T follicular helper cell (primary cell): ENCODE measurements at places on chromosomes 1 and 21.

DNA sequence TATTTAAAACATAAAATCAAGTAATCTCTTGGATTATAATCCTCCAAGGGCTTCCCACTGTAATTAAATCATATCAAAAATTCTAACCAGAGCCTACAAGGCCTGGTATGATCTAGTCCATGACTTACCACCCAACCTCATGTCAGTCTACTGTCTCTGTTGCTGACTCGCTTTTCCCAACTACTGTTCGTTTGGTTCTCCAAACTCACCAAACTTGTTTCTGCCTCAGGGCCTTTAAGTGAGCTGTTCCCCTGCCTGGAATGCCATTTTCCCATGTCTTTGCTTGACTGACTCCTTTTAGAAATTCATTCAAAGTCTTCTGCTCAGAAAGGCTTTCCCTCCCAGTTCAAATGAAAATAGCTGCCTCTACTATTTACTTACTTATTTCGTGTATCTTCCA lies 95.9 kb downstream of the ZC3H11B start:
- DNase-seq, result no peak

DNA sequence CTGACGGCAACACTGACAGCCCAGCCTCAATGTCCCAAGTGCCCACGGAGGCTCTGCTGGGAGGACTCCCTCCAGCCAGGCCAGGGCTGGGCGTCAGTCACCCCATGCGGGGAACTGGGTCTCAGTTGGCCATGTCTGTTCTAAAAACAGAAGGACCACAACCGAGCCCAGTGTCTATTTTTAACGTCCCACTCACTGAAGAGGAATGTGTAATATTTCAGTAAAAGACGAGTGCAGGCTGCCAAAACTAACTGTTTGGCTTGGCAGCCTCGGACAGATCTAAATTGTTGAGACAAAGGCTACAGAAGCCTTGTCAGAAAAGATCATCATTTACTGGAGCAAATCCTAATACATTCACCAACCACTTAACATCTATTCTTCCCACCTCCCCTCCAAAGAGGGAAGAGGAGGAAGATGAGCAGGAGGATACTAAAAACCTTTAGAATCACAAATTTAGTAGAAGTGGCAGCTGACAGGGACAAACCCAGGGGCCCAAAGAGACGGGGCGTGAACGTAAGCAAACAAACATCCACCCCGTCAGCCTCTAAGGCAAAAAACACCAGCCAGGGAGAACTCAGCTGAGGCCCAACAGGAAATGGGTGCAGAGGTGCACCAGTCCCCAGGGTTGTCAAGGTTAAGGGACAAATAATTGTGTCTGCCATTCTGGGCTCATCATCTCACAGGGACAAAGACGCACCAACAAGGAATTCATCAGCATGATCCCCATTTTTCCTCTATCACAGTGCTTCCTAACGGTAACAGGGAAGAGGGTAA lies 18.7 kb downstream of the C1orf198 start:
- DNase-seq, result no peak

DNA sequence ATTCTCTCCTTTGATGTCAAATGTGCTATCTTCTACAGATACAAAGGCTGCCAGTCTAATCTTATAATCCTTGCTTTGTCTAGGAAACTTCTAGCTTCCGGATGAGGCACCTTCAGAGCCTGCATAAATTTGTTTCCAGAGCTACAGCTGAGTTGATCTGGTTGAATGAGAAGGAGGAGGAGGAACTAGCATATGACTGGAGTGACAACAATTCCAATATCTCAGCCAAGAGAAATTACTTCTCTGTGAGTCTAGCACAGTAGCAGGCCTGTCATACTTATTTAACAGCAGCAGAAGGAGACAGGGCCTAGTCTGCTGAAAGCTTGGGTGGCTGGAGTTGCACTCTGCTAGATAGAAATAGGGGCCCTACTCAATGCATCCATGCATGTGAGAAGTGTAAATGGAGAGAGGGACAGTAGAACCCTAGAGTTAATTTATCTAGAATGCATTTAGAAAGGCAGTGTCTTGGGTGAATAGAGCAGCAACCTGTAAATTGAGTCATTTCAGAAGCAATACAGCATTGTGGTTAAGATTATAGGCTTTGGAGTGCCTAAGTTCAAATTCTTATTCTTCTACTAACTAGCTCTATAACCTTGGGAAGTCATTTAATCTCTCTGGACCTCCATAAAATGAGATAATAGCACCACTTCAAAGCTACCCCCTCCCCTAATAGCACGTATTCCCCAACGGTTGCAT lies 89.0 kb downstream of the MACF1 start:
- no peak for DNase-seq

DNA sequence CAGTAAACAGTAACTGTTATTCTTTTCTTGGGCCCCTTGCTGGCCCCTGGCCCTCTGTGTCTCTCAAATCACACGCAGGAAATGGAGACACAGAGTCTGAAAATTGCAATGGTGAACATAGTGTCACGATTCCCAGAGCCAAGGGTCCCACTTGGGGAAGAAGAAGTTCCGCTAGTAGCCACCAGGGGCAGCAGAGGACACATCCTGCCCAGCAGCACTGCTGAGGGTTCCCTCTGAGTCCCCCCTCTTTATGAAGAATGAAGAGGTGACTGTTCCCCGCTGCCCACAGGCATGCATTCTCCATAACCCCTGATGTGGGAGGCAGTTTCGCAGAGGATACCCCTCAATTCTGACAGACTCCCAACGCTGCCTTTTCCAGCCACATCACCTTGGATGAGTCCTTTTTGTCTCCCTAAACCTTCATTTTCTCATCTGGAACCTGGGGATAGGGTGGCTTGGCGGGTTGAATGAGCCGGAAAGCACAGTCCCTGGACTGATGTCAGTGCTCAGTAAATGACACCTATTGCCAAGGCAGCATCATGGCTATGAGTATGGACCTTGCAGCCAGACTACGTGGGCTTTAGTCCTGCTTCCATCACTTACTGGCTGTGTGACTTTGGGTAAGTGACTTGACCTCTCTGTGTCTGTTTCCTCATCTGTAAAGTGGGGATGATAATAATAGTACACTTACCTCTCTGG lies 238.0 kb upstream of the TMEM51 start:
- DNase-seq, result peak; percentile 10

DNA sequence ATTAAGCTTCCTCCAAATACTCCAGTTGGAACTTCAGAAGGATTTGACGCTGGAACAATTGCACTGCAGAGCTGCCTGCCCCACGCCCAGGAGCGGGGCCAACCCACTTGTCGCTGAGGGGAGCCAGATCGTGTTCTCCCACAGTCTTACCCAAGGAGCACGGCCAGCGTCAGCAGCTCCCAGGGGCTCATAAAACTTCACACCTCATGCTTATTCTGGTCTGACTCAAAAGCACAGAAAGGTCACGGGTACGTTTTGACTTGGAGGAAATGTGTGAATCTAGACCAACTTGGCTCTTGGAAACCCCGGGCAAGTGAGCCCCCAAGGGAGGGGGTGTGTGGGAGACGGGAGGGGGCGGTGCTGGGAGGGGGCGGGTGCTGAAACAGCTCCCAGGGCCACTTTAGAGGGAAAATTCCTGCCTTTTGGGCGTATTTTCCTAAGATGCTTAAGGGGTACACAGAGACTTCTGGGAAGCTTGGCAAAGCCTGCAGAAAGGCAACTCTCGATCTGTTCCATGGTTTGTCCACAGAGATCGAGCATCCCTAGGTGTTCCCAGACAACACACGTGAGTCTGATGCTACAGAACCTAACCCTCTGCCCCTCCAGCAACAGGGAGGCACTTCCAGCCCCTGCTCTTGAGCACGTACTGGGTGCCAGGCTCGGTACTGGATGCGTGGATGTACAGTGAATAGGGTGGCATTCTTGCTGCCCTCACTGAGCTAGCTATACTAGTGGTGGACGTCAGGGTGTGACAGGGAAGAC lies 98.9 kb downstream of the DHRS3 start:
- DNase-seq, result no peak

DNA sequence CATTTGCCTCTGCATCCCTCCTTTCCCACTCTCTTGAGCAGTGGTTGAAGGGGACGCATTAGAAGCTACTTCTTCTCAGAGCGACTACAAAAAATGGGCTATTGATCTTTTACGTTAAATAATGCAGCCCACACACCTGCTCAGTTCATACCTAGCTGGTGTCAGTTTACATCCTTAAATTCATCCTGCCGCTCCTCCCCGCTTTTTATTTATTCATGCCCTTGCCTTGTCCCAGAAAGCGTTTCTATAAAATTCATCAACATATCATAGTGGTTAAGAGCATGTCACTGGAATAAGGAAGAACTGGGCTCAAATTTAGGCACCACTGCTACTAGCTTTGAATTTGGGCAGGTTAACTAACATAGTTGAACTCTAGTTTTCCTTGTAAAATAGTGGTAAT lies 66.0 kb upstream of the TINAGL1 start:
- DNase-seq, result no peak
